BJ (cell line): ENCODE measurements at places on chromosomes 6 and 20. TPM values are rescaled to one million over a fixed set of nuclear protein-coding genes. Genes with fewer than 3 reads are reported as not detected.
A peak's percentile ranks its signal among the peaks of the same experiment; 100 is the strongest.

DNA sequence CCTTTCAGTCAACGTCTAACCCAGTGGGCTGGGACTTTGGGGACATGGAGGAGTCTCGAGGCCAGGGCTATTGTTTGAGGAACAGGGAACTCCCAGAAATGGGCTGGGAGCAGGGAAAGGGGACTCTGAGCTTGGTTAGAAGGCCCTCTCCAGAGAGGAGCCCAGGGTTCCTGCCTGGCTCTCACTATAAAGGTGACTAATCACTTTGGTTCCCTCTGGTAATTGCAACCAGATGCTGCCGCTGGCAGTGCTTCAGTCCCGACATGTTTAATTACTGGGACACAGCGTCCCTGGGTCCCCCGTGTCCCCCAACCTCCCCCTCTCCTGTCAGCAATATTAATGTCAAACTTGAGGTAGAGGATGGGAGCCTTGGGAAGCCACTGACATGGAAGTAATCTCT lies 5.0 kb upstream of the GDF5 start:
- peak; percentile 59 for DNase-seq

The TFAP2C gene
- 3.9 and 4.4 TPM in 2 replicates for polyA plus RNA-seq

GRCh38 chr6:26030716-26031115 lies 56.5 kb upstream of the HFE start:
- no peak for DNase-seq

DNA sequence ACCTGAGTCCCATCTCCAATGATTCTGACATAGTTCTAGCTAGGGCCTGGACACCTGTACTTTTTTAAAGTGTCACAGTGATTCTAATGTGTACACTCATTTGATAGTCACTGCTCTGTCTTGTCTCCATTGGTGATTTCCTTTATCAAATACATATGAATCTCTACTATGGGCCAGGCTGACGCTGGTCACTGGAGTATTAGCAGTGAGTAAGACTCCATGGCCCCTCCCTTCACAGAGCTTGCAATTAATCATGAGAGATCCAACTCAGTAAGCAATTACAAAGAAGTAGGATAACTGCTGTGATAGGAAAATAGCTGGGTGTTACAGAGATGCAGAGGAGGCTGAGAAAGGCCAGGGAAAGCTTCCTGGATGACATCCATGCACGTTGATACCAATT lies 19.3 kb upstream of the SASH1 start:
- peak; percentile 52 for DNase-seq

The SLPI gene
- polyA plus RNA-seq: 0.21 TPM in 1 of 2 replicates, not detected in the other

The TAF11 gene
- 15.2 and 24.7 TPM in 2 replicates for polyA plus RNA-seq

GRCh38 chr6:131754088-131754487 lies 43.3 kb upstream of the CTAGE9 start:
- no peak for DNase-seq
